ENCODE measurements at places on chromosomes 16 and 17. TPM values are rescaled to one million over a fixed set of nuclear protein-coding genes. Genes with fewer than 3 reads are reported as not detected.

Gene CD19
- polyA plus RNA-seq, result not detected

Gene PLEKHM1
- 17.1 TPM for polyA plus RNA-seq

DNA sequence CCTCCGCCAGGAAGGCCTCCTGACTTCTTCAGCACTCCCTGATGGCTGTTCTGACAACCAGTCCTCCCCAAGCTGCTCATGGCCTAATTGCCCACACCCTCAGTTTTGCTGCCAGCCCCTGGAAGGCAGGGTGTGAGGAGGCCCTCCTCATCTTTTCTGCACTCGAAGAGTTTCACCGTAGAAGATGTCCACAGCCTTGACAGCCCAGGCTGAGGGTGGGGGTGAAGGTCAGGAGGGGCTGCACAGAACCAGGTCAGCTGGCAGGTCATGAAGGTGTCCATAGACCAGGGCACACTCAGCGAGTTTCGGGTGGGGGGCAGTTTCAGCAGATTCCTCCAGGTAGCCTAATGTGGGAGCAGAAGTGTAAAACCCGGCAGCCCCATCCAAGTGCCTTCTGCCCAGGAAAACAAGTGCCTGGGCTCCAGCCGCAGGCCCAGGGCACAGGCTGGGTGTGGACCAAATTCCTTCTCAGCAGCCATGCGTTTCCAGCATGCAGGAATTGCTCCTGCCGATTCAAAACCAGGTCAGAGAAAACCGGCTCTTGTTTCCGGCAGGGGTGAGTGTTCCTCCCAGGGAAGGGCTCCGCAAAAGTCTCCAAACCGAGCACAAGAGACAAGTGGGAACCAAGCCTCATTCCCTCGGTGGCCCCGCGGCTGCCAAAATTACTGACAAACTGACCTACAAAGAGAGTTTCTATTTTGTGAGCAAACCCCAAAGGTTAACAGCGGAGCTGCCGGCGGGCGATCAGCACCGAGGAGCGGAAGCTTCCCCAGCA lies 228.8 kb downstream of the C16orf78 start:
- DNase-seq, result no peak

- DNase-seq, result no peak
Measured at GRCh38 chr17:63766754-63767153, 6.6 kb downstream of the CCDC47 start.

DNA sequence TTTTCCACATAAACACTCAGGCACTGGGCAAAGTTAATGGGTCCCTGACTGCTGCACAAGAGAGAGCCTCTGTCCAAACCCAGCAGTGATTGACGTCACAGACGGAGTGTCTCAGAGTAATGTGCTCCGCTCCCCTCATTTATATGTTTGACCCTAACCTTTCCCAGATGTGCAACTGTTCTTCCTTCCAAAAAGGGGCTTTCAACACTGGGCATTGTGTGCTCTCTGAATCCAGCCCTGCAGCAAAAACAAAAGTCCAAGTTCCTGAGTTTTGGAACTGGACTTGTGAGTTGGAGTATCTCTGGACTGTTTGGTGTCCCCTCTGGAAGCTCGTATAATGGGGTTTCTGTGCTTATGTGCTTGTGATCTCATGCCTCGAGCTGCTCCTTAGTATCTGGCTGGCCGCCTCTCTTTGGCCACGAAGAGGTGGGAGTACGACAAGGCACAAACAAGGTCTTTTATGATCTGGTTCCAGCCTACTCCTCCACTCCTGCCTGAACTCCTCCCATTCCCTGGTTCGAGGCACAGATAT lies 76.4 kb upstream of the SMIM36 start:
- DNase-seq, result peak; percentile 65

Gene ARL5C
- polyA plus RNA-seq, result not detected

Gene KRT26
- not detected for polyA plus RNA-seq

DNA sequence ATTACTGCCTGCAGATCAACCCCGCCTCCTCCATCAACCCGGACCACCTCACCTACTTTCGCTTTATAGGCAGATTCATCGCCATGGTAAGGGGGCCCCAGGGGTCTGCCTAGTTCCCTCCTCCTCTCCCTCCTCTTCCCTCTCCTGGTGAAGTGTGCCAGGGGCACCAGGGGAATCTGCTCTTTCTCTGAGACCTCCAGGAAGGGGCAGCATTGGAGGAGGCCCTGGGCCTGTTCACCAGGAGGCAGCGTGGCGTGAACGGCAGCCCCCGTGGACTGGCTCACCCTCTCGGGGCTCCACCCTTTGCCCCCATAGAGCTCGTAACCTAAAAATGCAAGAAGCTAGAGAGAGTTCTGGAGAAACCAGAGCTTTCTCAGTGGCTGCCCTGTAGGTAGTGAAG lies 17.1 kb upstream of the CLEC18A start:
- no peak for DNase-seq

Gene HES7
- polyA plus RNA-seq, result 0.43 TPM

Gene TP53TG3
- not detected for polyA plus RNA-seq

Gene DPEP2
- not detected for polyA plus RNA-seq

Gene IL34
- polyA plus RNA-seq, result 2.0 TPM

GRCh38 chr17:8223356-8224126 lies 13.2 kb upstream of the AURKB start:
- peak; percentile 47 for DNase-seq

DNA sequence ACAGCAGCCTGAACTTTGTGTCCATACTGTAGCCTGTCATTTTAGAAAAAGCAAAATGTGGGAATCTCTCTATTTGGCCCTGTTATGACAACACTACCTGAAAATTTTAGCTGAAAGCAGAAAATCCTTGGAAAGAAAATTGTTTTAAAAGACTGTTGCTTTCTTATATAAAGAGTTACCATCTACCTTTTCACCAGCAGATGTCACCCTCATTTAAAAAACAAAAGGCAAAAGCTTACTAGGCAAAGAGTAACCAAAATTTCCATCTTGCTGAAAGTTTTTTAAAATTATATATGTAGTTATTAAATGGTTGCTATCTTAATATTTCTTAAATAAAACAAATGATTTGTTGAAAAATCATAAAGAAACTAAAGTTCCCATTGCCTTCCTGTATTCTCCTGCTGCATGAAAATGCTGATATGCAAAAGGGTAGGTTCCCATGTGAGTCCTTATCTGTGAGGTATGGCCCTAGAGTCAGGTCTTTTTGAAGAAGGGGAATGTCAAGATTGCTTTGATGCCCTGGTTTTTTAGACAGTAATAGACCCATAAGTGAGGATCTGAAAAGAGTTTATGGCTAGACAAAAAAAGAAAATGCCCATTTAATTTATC lies 61.0 kb downstream of the TNRC6C start:
- peak; percentile 62 for DNase-seq

Gene OR3A2
- not detected for polyA plus RNA-seq

DNA sequence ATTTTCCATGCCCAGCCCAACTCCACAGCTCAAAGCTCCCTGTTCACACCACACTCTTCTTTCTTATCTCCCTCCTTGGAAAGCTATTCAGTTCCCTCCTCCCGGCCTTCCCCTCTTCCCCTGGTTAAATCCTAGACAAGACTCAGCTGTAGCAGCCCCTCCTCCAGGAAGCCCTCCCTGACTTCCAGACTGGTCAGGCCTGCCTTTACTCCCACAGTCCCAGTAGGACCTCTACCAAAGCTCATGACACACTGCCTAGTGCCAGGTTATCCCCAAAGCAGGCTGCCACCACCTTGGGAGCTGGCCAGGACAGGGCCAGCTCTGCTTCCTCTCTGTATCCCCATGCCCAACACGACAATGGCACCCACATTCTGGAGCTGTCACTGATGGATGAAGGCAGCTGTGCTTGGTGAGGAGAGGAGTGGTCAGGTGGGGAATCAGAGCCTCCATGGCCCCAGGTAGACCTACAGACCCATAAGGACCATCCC lies 50.0 kb downstream of the BEAN1 start:
- no peak for DNase-seq

GRCh38 chr17:40026816-40027613 lies 11.8 kb downstream of the CSF3 start:
- DNase-seq, result peak; percentile 70

GRCh38 chr17:76253841-76254240 lies 11.3 kb upstream of the UBALD2 start:
- no peak for DNase-seq

Gene BPTF
- polyA plus RNA-seq, result 35.7 TPM

GRCh38 chr17:73142872-73143381 lies 21.9 kb upstream of the SSTR2 start:
- DNase-seq, result peak; percentile 48
